ENCODE measurements at places on chromosomes 7 and 10. TPM values are rescaled to one million over a fixed set of nuclear protein-coding genes. Genes with fewer than 3 reads are reported as not detected.

GRCh38 chr10:80474597-80474910 is 20.4 kb downstream of the TSPAN14 start:
- no peak for DNase-seq

- no peak for DNase-seq
These were observed 60.8 kb downstream of the LARP4B start for GRCh38 chr10:870564-871166.

- peak; percentile 20 for DNase-seq
These were observed 39.8 kb downstream of the FOXL3 start for GRCh38 chr7:329691-330281.

The ASAH2 gene
- total RNA-seq: 2.0 TPM

DNA sequence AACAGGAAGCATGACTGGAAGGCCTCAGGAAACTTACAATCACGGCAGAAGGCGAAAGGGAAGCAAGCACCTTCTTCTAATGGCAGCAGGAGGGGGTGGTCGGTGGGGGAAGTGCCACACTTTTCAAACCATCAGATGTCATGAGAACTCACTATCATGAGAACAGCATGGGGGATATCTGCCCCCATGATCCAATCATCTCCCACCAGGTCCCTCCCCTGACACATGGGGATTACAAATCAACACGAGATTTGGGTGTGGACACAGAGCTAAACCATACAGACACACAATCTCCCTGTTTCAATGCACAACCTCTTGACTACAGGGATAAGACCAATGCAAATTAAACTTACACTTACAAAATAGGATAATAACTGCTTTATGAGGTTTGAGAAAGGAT is 97.6 kb downstream of the SGMS1 start:
- DNase-seq: no peak

DNA sequence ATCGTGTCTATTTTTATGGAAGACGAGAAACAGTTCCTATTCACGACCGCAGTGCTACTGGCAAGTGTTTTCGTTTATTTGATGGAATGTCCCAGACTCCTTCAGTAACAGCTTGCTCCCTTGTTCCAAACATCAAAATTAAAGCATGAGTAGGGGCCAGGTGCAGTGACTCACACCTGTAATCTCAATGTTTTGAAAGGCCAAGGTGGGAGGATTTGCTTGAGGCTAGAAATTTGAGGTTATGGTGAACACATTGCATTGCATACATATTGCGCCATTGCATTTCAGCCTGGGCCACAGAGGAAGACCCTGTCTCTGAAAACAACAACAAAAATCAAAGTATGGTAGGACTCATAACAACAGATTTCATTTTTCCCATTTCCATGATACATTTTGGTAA is 22.8 kb downstream of the PTTG1IP2 start:
- no peak for DNase-seq

DNA sequence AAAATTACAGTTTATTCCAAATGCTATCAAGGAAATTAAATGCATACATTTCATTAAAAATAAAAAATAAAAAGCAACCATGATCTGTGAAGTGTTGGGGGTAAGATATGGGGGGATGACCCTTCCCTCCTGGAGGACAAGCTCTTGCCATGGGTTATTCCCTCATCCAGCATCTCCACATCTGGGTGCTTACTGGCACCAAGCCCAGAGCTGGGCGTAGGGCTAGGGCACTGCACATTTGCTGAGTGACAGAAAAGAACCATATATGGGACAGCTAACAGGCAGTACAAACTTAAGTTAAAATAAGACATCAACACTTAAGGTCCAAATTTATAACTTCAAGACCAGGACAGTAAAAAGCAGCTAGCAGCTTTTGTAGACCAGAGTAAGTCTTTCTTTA is 10.2 kb downstream of the CCDC6 start:
- no peak for DNase-seq

DNA sequence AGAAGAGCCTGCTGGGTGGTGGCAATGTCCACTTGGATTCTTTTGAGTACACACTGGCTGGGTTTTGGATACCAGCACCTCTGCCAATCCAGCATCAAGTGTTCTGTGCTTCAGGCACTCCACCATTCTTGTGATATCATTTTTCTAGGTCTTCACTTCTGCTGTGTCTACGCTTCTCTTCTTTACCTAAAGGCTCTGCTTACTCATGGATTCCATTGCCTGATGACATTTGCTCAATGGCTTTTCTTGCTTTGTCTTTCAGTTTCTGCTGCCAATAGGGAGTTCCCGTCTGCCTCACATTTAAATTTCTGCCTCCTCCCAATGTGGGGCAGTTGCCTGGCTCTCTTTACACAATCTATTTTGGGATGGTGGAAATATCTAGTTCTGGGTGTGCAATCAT is 12.7 kb upstream of the PAPSS2 start:
- DNase-seq: no peak

GRCh38 chr7:132417103-132417906 is 159.0 kb downstream of the PLXNA4 start:
- DNase-seq: no peak

- DNase-seq: no peak
These were observed 73.0 kb upstream of the GTF2IRD1 start for GRCh38 chr7:74380720-74381119.

The ETV1 gene
- total RNA-seq: 27.9 TPM

DNA sequence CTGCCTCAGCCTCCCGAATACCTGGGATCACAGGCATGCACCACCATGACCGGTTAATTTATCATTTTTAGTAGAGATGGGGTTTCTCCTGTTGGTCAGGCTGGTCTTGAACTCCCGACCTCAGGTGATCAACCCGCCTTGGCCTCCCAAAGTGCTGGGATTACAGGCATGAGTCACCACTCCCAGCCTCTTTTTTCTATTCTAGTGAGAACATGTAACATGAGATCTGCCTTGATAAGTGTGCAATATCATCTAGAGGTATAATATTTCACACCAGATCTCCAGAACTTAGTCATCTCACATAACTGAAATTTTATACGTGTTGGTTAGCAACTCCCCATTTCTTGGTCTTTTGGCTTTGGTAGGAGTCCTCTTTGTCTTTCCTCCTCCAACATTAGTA is 656.9 kb downstream of the CNTNAP2 start:
- DNase-seq: no peak
